ENCODE measurements at places on chromosomes 1 and 21.
A peak's percentile ranks its signal among the peaks of the same experiment; 100 is the strongest.

- DNase-seq, result no peak
Measured at GRCh38 chr1:202765721-202766120, 42.5 kb downstream of the KDM5B start.

GRCh38 chr1:22518379-22518778 lies 44.9 kb upstream of the EPHA8 start:
- DNase-seq, result no peak

GRCh38 chr1:198253668-198254067 lies 96.9 kb downstream of the NEK7 start:
- DNase-seq, result no peak

- peak; percentile 14 for DNase-seq
Measured at GRCh38 chr21:14452031-14452726, 69.2 kb upstream of the HSPA13 start.

DNA sequence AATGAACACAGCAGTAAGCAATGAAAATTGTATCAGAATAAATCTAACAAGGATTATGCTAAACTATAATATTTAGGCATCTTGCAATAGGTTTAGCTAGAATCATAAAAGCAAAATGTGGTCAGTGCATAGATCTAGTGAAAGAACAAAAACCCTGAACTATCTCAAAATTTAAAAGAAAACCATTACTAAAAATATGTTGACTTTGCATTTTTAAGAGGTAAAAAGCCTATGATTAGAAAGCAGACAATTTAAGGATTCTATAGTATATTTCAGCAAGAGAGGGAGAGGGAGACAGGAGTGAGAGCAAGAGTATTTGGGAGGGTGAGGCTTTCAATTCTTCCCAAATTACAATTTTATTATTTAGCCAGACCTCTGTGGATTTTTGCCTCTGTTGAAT lies 219.4 kb downstream of the TTLL7 start:
- no peak for DNase-seq

DNA sequence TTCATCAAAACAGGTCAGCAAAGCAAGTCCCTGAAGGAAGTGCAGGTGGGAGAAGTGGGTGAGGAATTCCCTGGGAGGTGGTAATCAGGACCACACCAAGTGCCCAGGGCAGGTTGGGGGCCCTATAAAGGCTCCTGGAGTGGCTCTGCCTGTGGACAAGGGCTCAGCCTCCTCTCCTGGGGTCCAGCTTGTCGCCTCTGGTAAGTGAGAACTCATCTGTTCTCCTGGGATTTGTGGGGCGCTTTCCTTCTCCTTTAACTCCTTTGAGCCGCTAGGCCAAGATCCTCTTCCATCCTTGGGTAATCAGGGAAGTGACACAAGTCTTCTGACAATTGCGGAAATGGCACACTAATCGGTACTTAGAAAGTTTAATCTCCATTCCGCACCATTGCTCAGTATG lies at the start of gene SPRR4:
SPRR4 (plus strand) TSS at position 154 of the 400 bp plus-strand sequence. CDS start 1,243 bp downstream, outside the sequence.
- DNase-seq, result no peak

DNA sequence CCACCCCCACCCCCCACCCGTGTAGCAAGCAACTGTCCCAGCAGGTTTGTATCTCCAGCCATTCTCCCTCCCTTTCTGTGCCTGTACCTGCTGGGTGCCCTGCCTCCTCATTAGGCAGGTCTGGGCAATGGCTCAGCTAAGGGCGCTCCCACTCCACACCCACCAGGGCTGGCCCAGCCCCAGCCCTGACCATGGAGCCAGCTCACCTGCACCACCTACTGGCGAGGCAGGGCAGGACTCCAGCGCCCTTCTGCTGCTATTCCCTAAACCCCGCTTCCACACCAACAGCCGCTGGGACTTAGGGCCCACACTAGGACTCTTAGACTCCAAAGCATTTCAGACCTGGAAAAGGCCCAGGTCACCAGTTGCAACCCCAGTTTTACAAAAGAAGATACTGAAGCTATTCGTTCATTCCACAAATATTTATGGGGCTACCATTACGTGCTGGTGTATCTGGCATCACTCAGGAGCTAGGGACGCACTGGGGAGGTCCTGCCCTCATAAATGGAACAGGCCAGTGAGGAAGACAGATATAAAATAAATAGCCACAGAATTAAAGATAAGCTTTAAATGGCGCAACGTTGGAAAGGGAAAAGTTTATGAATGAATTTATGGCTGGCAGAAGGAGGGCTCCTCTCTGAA lies 24.0 kb downstream of the PGLYRP3 start:
- no peak for DNase-seq

DNA sequence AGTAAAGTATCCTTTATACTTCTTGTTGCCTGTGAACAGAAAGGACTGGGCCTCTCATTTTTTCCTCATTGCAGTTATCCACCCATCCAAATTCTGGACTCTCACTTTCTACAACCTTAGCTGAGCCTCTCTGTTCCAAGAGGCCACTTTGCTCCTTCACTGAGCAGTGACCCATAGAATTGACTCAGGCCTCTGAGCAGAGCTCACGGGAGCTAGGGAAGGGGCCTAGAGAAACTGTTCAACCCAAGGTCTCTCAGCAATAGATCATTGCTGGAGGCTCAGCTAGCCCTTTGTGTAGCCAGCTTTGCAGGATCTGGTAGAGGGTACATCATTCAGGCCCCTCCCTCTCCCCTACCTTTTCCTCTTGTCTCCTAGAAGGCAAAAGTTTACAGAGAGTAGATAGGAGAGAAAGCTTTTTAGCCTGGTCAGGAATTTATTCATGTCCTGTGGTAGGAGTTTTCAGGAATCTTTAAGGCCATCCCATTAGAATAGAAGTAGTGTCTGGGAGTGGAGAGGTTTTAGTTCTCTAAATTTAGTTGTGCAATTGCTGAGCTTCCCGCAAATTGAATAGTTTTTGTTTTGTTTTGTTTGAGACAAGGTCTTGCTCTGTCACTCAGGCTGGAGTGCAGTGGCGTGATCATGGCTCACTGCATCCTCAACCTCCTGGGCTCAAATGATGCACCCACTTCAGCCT lies 6.7 kb downstream of the INTS3 start:
- no peak for DNase-seq

DNA sequence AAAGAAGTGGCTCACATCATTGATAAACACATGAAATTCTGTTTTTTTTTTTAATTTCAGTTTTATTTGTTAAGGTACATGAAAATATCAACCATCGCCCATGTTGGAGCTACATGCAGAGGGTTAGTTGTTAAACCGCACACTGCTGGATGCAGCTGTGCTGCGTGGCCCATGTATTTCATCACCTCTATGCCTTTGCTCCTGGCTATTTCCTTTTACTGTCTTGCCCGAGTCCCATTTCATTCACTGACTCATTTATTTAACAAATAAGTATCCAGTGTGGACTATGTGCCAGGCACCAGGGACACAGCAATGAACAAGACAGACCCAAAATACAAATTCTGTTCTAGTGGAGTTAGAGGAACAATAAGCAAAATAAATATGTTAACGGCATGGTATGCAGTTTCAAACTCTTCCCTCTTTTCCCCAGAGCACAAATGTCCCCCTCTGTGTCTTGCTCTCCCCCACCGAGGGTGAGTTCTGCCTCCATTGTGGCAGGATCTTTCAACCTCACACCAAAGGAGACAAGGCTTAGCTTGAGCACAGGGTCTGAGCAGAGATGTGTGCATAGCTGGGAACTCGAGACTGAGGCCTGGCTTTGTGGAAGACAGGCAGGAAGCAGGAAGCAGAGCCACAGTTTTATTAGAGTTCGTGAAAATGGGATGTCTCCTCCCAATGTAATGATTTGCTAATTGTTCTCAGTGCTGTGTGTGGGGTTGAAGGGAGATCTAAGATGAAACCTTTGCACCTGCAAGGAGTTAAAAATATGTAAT lies 44.6 kb downstream of the MAN1C1 start:
- no peak for DNase-seq

DNA sequence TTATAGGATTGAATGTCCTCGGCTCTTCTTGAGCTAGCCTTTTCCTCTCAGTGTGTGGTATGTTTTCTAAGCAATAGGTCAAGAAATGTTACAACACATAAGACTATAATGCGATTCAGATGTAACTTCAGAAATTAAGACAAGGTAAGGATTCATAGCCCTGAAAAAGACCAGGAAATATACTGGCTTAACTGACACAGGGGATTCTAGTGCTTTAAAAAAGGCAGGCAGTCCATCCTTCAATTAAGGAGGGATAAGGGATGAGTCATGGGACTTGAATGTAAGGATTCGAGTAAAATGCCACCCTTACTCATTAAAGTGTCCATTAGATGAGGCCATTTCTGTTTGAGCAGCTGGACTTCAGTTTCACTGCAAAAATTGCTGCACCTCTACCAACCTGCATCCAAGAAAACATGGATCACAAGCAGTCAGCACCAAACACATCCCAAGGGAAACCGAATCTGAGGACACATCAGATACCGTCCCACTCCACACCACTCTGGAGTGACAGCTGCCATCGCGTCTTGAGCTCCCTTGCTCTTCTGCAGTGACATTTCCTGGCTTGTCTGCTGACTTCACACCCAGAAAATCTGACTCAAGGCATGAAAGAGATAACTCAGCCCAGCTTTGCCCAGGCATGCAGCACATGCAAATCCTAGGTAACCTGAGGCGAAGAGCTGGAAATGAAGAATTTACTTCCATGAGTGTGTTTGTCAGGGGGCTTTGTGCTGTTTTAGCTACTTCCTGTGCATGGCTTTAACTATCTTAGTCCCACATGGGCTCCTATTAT lies 37.8 kb downstream of the NGF start:
- no peak for DNase-seq

- DNase-seq, result no peak
Measured at GRCh38 chr1:20702416-20702815, 15.4 kb downstream of the KIF17 start.

GRCh38 chr1:205528446-205528886 lies 24.0 kb downstream of the CDK18 start:
- no peak for DNase-seq

GRCh38 chr1:162131400-162132321 lies 62.2 kb downstream of the NOS1AP start:
- DNase-seq, result no peak

DNA sequence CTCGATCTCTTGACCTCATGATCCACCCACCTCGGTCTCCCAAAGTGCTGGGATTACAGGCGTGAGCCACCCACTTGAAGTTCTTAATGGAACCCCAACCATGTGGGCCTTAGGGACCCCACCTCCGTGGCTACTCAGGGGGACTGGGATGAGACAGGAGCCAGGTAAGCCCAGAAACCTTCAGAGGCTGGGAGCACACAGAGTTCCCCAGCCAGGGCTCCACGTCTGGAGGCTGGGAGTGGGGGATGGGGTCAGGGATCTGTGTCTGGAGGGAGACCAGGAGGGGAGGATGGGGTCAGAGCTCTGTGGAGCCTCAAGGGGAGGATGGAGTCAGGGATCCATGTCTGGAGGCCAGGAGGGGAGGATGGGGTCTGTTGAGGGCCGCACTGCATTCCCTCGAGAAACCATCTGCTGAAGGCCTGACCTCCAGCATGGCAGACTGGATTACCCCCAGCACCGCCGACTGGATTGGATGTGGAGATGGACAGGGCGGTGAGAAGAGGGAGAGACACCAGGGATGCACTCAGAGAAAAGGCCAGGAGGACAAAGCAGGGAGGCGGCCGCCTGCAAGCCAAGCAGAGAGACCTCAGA lies 2.1 kb upstream of the FTCD start:
- DNase-seq, result no peak
